ENCODE measurements at places on chromosomes 12 and 14.

DNA sequence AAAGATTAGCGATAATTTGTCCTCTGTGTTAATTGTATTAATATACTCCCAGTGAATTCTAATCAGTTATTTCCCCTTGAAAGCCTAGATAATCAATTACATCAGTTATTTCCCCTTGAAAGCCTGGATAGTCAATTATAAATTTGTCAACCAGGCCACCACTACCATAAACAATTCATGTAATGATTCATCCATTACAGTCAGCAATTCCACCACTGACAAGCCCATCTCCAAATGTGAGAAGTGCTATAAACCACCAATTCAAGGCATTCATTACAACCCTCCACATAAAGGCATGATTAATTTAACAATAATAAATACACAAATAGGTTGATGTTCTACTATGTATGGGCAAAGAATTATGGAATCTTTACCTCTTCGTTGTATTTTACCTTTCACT is 40.9 kb downstream of the INTS13 start:
- DNase-seq: no peak

DNA sequence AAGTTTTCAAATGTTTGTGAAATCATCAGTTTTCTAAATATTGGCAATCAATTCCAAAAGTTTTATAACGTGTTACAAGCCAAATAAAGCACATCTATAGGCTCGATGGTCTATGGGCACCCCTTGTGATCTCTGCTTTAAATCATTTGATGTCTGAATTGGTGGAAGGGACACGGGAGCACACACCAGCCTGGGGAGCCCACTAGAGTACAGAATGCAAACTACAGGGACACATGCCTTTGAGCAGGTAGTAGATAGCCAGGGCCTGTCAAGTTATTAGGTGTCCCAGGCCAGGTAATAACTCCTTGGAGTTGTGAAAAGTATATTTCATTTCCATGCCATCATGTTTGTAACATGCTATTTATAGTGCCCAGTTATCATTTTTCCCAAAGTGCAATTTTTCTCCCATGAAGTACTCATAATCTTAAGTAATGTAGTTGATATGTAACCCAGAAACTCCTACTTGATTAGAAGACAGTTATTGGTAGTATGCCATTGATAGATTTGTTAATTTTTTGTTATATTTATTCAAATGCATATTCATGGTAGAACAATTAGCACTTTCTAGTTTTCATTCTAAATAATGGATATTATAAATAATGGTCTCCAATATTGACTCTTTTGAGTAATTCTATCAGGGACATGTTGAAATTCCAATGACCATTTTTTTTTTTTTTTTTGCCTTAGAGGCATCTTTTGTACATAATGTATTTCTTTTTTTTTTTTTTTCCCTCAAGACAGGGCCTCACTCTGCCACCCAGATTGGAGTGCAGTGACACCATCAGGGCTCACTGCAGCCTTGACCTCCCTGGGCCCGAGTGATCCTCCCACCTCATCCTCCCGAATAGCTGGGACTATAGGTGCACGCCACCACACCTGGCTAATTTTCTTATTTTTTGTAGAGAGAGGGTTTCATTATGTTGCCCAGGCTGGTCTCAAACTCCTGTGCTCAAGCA is 96.9 kb upstream of the FGD4 start:
- no peak for DNase-seq

GRCh38 chr12:96375841-96376604 is 24.2 kb downstream of the CDK17 start:
- no peak for DNase-seq

GRCh38 chr14:100871234-100872186 is 32.0 kb downstream of the RTL1 start:
- no peak for DNase-seq

- no peak for DNase-seq
Observed at GRCh38 chr14:104978746-104979691, 845 bp upstream of the AHNAK2 start.

DNA sequence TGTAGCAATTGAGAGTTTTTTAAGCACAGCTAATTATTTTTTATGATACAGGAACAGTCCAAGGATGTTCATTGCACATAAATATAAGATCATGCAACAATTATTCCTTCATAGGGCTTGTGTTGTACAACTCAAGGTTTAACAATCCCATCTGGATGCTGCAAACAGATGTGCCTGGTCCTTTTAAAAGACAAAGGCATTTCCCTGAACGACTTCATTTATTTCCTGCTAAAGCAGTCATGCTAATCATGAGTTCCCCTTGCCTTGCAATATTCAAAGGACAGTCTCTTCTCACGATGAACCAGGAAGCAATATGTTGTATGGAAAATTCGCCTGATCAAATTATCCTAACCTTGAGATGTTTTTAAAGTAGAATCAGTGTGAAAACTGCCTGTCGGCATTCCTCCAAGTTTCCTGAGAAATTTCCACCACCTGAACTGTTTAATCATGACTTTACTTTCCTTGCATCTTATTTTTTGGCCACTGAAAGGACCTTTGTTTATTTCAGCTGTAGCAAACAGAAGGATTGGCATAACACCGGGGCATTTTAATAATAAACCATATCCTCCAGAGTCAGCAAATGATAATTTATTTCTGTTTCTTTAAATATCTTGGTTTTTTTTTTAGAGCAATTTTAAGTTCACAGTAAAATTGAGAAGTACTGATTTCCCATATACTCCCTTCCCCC is 33.9 kb upstream of the TSPAN8 start:
- no peak for DNase-seq

GRCh38 chr14:73739899-73740617 is 25.9 kb upstream of the PNMA1 start:
- no peak for DNase-seq

- DNase-seq: no peak
Observed at GRCh38 chr12:32828120-32828519, 68.5 kb downstream of the PKP2 start.
